ENCODE measurements at places on chromosomes 4 and X.

DNA sequence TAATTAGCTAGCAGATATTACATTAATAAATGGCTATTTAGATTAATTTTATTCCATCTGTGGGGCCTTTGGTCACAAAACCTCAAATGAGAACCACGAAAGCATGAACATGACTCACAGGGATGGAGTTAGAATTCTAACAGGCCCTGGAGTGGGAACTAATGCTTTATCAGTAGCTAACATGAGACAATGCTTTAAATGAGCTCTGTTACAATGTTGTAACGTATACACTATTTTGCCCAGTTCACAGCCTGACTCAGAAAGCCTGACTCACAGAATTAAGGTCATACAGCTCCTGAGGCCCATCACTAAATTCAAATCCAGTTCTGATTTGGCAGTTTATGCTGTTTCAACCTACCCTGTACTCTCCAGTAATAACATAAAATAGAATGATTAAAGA lies 23.2 kb downstream of the VEGFC start:
- DNase-seq: no peak

GRCh38 chr4:25635501-25635900 lies 20.1 kb upstream of the SLC34A2 start:
- DNase-seq: no peak

DNA sequence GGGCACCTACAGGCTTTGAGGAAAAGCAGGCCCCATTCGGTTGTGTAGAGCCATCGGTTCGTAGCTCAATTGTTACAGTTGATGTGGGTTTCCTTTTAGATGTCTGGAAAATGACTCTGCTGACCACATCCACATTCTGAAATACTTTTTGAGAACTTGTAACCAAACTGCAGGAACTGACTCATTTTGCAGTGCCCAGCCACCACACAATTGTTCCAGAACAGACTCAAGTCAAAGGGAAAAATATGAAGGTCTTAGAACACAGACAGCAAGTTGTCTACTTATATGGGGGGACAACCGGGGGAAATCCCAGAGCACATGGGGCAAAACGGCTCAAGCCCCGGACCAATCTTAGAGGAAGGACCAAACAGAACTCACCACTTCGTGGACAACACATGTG lies 557.6 kb upstream of the DIPK2B start:
- DNase-seq: no peak

DNA sequence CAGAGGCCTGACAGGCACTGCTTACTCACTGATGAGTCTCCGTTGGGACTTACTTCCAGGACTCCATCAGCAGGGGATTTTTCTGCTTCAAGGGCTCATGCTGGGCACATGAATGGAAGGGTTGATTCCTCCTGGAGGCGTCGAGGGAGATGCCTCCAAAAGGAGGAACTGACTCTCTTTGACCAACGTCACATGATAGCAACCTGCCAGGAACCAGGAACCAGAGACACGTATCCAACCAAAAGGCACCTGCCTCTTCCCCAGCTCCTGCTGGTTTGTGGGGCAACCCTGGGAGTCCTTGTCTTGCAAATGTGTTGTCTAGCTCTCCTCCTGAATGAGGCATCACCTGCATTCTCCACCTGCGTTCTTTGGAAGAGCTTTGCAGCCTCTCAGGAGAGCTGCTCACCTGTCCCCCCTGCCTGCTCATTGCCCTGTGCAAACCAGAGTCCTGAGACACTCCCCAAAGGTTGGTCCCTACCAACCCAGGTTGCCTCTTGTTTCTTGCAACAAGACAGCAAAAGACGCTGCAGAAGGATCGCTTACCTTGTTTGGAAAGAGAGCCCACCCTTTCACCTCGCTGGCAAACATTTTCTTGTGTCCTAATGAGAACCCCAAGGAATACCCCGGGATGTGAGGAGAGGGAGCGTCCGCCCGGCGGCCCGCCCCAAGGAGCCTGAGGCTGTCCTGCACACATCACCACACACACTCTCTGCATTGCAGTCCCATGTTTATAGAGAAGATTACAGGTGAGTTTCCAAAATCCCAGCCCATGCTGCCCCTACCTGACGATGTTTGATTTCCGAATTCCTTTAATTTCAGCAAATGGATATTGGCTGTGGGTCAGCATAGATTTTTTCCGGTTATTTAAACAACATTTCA lies 30.5 kb upstream of the SHOX start:
- no peak for DNase-seq

DNA sequence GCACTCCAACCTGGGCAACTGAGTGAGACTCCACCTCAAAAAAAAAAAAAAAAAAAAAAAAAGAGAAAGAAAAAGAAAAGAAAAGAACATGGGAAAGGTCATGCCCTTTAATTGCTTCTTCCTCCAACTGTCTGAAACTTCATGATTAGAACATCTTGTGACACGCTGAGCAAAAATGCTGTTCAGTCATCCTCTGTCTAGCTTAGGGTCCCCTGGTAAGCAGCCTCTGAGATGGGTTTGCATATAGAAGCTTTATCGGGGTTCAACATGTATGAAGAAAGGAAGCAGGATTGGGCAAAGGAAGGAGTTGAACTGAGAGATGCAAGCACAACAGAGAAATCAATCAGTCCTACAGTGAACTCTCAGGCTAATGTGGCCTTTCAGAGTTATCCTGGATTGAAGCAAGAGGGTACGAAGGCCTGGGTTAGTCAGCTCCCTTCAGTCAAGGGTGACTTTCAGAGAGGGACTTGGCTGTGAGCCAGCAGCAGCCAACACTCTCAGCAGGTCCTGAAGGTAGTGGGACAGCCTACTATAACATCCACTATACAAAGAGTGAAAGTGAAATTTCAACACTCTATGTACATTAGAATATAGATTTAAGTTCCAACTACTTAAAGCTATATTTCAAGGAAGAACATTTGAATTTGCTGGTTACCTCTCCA lies 11.4 kb downstream of the MAOB start:
- DNase-seq: no peak

DNA sequence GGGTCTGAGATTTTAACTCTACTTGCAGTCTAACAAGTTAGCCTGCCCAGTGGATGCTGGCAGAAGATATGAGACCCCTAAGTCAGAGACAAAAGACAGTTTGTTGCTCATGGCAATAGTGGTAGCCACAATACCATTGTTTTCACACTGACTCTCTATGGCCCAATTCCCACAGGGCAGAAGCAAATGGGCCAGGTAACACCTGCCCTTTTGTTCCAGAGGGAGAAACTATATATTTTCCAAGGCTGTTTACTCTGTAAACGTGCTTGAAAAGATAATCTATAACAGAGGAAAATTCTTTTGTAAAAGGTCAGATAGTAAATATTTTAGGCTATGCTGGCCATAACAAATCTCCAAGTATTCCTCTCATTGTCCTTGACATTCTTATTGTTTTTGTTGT lies 57.2 kb upstream of the NPNT start:
- DNase-seq: no peak

GRCh38 chr4:6905516-6906445 lies 3.8 kb upstream of the TBC1D14 start:
- no peak for DNase-seq

DNA sequence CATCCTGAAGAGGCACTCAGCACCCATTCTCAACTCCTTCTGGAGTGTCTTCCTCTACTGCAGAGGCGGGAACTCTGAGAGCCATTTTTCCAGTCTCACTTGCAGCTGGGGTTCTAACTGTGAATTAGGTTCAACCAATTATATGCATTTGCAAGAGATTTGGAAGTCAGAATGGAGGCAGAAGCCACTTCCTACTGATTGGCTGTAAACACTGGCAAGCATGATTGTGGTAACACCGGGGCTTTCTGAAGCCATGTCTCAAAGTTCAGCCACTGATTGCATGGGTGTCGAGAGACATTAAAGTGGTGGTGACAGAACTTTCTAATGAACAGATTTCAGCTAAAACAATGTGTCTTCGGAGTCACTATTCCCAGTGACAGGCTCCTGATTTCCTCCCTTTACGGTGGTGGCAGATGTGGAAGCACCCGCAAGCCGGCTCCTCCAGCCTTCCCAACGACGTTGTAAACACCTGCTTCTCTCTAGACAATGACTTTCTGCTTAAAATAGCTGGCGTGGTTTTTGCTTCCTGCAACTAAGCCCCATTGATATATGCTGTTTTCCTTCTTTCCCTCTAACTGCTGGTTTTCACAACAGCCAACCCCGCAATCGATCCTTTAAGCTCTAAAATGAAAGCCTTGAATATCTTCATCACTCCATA lies 92.0 kb downstream of the IRF2 start:
- peak; percentile 40 for DNase-seq

- no peak for DNase-seq
Observed at GRCh38 chr4:94626942-94627341, 130.8 kb upstream of the BMPR1B start.

DNA sequence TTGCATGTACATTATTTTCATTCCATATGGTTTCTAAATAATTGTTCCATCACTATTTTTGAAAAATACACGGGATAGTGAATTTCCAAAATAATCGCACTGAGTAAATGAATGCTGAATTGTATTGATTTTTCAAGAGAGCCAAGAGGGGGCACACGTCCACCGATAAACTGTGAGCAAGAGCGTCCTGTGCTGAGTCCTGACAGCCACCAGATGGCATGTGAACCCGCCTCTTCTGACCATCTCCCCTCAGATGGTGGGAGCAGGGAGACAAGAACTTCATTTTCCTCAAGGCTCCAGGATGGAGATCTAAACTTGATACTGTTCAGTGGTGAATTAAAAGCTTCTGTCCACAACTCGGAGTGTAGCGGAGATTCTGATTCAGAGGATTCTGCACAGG lies 30.6 kb upstream of the IL9R start:
- DNase-seq: no peak

DNA sequence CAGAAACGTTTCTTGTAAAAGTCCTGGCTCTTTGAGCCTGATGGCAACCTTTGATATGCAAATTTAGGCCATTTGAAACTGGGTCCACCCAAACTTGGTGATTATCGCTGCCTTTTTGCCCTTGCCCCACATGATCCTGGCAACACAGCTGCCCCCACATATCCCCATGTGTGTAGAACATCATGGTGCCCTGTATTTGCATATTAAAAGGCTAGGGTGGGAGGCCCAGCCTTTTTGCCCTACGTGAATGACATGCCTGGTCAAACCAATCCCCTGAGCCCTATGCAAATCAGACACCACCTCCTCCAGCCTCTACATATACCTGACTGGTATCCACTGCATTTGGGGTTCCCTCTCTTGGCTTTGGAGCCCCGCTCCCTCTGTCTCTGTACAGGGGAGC lies 202.4 kb downstream of the MAB21L2 start:
- no peak for DNase-seq

DNA sequence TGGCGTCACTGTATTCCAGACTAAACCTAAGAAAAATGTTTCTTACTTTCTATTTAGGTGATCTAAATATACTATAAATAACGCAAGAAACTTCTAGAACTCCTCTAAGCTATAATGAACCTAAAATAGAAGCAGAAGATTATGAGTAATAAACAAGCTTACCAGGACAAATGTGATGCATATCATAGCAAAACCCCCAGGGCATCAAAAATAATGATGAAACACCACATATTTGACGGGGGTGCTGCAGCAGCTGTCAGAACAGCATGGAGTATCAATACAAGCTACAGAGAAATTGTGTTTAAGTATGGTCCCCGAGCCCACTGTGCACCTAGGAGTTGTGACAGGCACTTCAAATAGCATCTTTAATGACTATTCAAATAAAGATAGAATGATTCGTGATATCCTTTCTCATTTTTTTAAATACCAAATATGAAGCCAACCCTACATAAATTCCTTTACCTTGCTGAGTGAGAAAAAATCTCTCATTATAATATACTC lies 337.3 kb downstream of the CENPC start:
- DNase-seq: no peak

Measured in NCI-H187 treated with DMSO at 0.1 percent for 48 hours (cell line).